ENCODE measurements at places on chromosomes 4 and X.

DNA sequence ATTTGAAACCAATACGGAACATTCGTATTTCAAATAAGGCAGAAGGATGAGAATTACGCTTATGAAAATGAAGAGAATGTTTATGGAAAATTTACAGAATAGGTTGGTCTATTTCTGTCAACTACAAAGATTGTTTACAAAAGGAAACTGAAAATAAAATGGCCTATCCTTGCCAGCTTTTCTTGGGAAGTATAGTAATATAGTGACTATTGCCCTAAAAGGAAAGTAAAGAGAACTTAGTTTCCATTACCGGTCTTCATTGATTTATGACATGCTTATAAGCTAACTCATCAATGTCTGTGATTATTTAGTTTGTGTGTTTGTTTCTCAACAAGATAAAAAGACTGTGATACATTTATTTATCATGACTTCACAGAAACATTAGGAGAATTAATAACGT is 2.9 kb upstream of the SPRY1 start:
- no peak for DNase-seq

- no peak for DNase-seq
These were observed 248.0 kb downstream of the SPATA18 start for GRCh38 chr4:52299120-52299519.

DNA sequence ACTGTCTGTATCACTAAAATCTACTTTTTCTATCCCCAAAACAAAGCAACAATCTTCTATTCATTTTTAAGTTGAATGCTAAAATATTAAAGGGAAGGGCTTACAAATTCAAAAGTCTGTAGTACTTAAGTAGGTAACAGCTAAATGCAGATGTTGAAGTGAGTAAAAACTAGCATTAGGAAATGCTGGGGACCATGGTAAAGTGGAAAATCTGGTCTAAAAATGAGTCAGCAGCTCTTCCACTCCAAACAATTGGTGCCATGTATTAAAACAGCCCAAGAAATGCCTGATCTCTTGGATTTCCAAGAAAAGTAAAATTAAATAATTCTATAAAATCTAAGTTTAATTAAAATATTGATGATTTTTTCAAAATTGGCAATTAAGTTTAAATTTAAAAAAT is 73.3 kb upstream of the PPP3CA start:
- DNase-seq = no peak

GRCh38 chr4:63218856-63219255 is 1190.4 kb downstream of the TECRL start:
- no peak for DNase-seq

DNA sequence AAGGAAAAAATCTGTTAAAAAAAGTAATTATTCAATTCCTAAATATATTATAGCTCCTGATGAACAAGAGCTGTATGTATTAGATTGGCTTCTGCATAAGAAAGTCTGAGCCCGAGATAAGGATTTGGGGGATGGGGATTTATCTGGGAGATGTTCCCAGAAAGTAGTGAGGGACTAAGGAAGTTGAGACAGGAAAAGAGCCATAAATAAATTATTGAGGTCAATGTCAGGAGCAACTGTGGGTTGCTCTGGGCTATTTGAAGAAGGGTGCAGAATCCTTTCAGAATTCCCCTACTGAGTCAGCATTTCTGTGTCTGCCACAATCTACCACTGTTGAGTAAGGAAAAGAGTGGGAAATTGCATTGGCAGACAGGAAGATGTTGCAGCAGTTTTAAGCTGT is 3.1 kb upstream of the TDO2 start:
- DNase-seq = no peak

DNA sequence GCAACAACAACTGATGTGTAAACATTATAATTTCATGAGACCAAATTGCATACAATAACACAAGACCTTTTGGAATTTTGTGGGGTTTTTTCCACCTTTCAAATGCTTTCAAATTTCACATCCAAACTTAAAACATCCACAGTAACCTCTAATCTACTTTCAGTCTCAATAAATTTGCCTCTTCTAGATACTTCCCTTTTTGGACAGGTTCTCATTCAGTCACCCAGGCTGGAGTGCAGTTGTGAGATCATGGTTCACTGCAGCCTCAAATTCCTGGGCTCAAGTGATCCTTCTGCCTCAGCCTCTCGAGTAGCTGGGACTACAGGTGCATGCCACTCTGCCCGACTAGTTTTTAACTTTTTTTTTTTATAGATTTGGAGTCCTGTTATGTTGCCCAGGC is 556.6 kb downstream of the NLGN4X start:
- no peak for DNase-seq

DNA sequence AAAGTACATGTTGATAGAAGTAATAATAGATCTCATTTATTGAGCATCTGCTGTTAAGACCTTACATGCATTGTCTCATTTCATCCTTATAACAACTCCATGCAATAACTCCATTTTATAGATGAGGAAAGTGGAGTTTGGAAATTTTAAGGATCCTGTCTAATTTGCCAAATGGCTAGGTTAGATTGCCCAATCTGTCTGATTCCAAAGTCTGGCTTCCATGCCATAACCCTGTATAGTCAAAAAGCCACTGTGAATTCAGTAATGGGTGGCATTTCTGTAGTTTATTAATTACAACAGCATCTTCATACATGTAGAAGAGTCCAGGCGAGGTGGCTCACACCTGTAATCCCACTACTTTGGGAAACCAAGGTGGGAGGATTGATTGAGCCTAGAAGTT is 8.8 kb upstream of the ELOVL6 start:
- no peak for DNase-seq

- DNase-seq = no peak
These were observed 83.4 kb upstream of the MID1IP1 start for GRCh38 chrX:38717871-38718270.
